Stimulated activated CD4-positive, alpha-beta T cell treated with anti-CD3 and anti-CD28 coated beads, Interleukin-1b, Interleukin-23, amount 100 ng/mL, for 1 hour (primary cell): ENCODE measurements at places on chromosomes 3 and 15.

DNA sequence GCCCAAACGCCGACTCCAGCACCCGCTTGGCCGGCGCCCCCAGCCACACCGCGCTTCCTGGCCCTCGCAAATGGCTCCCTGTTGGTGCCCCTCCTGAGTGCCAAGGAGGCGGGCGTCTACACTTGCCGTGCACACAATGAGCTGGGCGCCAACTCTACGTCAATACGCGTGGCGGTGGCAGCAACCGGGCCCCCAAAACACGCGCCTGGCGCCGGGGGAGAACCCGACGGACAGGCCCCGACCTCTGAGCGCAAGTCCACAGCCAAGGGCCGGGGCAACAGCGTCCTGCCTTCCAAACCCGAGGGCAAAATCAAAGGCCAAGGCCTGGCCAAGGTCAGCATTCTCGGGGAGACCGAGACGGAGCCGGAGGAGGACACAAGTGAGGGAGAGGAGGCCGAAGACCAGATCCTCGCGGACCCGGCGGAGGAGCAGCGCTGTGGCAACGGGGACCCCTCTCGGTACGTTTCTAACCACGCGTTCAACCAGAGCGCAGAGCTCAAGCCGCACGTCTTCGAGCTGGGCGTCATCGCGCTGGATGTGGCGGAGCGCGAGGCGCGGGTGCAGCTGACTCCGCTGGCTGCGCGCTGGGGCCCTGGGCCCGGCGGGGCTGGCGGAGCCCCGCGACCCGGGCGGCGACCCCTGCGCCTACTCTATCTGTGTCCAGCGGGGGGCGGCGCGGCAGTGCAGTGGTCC lies 3.5 kb downstream of the ISLR2 start:
- no peak for DNase-seq

DNA sequence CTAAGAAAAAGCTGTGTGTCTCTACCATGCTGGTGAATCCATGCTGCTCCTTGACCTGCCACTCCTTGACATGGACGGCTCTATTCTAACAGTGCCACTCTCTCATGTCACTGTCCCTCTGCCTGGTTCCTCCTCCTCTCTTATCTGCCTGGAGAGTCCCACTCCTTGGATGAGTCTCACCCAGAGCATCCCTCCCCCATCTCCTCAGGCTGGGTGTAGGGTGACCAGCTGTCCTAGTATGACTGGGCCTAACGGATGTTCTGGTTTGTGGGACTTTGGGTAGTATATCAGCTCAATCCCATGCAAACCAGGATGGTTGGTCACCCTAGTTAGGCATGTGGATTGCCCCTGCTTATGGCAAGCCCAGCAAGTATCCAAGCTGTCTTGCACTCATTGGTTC lies 54.3 kb downstream of the LIPC start:
- DNase-seq: no peak

DNA sequence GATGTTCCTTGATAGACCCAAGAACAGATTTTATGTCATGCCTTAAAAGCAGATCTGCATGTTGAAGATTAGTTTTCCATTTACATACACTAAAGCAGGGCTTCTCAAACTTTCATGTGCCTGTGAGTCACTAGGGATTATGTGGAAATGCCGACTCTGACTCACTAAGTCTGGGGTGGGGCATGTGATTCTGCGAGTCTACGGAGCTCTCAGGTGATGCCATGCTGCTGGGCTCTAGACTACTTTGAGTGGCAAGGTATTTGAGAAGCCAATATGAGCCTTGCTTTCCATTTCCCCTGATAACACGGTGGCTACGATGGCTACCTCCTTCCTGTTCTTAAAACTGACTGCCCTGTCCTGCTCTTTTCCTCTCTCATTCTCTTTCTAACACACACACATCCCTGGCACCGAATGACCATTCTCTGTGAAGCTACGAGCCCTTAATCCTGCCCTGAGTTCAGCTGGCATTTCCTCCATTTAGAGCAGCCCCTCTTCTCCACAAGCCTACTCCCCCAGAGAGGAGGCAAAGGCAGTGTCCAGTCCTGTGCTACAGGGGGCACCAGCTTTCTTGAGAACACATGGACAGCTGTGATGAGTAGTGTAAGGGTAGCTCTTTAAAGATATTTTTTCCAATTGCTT lies 39.7 kb upstream of the PYGO1 start:
- no peak for DNase-seq

GRCh38 chr3:10389995-10390394 lies 69.1 kb upstream of the SEC13 start:
- DNase-seq: no peak

DNA sequence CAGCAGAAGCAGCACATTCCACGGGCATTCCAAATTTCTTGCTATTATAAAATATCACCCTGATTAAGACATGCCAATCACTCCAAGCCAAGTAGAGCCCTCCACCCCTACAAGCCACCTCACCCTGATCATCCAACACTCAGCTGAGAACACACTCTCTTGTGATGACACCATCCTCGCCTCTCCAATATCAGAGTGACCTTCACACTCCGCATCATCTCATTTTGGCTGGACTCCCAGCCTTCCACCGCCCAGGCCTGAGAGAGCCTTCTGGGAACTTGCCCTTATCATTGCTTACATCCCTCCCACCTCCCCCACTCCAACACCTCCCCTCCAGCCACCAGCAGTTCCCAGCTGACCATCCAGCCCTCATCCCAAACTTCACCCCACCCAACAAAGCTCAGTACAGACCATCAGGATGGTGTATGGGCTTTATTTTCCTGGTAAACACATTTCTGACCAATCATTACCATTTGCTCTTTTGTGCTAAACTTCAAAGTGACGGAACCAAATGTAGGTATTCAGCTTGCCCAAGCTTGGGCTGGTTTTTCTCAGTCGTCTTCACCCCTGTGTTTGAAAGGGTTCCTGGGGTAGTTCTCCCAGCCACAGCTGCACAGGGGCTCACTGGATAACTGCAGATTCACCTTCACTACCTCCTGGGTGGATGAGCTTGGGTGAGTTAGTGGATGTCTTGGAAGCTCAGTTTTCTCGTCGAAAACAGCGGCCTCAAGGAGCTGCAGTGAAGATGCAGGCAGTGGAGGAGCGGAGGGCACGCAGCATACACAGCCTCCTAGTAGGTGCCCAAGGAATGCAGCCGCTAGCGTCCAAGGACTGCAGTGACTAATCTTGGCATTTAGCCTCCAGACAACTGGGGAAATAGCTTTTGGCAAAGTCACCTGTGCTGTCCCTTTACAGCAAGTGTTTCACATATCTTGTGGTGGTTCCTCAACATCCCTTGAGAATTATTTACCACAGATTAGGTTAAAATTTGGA lies 115.1 kb downstream of the LIPC start:
- no peak for DNase-seq

- DNase-seq: no peak
Measured at GRCh38 chr15:74977599-74977998, 17.8 kb upstream of the SCAMP5 start.

DNA sequence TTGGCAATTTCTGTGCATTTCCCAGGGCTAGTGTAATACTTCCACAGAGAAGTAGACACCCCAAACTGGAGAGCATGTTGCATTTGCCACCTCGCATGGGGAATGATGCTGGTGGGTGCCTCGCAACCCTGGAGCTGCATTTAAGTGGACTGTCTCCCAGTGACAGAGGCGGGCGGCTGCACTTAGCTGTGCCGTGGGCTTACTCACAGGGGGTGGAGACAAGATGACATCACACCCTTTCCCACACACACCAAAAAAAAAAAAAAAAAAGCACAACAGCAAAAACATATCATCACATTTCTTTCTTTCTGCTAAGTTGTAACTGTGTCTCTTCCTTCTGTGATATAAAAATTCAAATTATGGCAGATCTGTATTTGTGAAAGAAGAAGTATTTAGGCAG lies at the start of gene ABI3BP:
TSS of gene ABI3BP (minus strand) at position 113 of the 400 bp plus-strand sequence. CDS start at position 76, 37 bp downstream.
- DNase-seq: no peak

DNA sequence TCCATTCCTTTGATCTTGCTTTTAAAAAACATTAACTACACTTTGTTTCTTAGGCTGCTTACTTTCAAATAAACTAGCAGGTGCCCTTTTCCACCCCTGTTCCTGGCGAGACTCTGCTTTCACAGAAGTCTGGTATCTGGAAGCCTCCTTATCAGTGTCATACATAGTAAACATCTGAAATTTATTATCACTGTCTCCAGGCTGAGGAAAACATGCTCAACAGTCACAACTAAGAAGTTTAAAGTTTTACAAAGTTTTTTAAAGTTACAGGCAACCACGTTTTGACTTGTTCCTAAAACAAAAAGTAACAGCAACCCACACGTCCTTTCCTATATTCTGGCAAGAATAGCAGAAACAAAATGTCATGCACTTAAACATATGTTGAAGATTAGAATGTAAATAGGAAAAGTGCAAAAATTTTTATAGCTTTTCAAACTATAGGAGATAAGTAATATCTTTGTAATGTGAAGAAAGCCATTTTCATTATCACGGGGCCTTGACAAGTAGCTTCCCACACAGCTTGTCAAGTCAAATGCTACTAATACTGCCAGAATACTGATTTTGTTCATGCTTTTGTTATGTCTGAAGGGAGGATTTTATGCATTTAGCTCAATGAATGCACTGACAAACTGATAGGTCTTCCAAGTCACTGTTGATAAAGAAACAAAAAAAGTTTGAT lies 275.2 kb upstream of the KCNMB2 start:
- no peak for DNase-seq

- DNase-seq: peak; percentile 15
Measured at GRCh38 chr15:31458596-31459399, 132.2 kb downstream of the KLF13 start.

- DNase-seq: no peak
Measured at GRCh38 chr3:127792541-127793292, 29.6 kb downstream of the MGLL start.

DNA sequence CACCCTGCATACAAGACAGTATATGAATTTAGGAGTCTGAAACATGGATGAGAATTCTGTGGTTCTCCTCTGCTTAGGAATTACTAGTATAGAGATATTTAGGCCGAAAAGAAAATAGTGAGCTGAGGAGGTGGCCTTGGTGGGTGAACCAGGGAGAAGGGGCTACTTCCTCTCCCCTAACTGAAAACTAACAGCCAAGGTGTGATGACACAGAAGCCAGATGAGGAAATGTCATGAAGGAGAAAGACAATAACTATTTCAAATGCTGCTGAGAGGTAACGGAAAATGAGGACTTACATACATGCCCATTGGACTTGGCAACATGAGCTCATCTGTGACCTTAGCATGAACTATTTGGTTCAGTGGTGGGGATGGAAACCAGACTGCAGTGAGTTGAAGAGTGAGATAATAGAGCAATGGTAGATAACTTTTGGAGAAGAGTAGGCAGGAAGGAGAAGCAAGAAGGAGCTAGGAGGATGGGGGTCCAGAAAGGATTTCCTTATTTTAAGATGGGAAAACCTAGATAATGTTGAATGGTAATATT lies 114.4 kb upstream of the TSPAN3 start:
- no peak for DNase-seq

GRCh38 chr3:133211449-133211848 lies 173.3 kb downstream of the TMEM108 start:
- no peak for DNase-seq

DNA sequence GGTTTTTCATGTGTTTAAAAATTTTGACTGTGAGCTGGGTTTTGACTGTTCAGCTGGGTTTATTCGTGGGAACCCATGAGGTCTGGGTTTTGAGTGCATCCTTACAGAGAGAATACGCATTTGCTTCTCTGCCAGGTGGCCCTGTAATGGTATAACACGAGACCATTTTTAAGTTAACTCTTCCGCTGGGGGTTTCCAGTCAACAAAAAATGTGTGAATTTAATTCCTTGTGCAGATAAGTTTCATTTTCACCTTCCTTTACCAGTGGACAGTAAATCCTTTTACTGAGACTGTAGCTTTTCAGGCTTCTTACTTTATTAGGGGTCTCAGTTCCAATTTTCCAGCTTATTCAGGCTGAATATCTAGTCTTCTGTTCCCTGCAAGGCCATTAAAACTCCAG lies 149.6 kb downstream of the OPA1 start:
- DNase-seq: no peak

GRCh38 chr3:11478167-11478566 lies 165.5 kb downstream of the VGLL4 start:
- DNase-seq: no peak

DNA sequence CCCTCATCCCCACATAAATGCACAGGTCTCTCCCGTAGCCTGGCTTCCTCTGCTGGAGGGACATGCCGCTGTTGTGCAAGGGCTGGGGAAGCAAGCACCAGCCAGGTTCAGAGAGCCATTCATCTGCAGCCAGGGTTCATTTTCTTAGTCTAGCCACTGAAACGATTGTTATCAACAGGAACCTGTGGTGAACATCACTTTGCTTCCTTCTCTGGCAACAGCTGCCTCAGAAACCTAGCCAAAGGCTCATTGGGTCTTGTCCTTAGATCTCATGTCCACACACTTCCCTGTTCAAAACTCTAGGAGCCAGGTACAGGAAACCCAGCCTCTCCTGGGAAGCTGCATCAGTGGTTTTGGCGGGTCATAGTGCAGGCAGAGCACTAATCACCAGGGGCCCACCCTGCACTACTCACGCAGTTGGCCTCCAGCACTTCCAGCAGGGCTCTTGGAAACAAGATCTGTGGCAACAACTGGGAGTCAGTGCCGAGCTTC lies 47.0 kb downstream of the OXNAD1 start:
- no peak for DNase-seq

GRCh38 chr3:147159141-147159540 lies 247.2 kb downstream of the ZIC4 start:
- no peak for DNase-seq

- no peak for DNase-seq
Measured at GRCh38 chr3:37519661-37520060, 342.0 kb upstream of the CTDSPL start.

GRCh38 chr3:150806185-150806835 lies 43.3 kb upstream of the SIAH2 start:
- DNase-seq: no peak

DNA sequence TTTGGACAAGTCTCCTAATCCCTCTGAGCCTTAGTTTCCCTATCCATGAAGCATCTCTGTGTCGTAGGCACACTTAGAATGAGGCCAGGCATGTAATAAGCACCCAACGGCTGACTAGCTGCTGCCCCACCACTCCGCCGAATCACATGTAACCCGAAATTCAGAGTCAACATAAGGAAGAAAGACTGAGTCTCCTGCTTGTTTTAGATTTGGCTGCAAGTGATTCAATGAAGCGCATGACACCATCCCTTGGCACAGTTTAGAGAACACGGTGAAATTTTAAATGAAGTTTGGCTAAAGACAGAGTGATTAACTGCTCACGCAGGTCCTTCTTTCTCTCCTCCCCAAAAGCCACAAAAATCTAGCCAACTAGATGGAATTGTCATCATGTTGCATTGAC lies 279.2 kb downstream of the TLE3 start:
- DNase-seq: no peak

- no peak for DNase-seq
Measured at GRCh38 chr3:185460309-185460708, 38.5 kb downstream of the TMEM41A start.

- no peak for DNase-seq
Measured at GRCh38 chr15:40053831-40054604, 15.0 kb upstream of the SRP14 start.

DNA sequence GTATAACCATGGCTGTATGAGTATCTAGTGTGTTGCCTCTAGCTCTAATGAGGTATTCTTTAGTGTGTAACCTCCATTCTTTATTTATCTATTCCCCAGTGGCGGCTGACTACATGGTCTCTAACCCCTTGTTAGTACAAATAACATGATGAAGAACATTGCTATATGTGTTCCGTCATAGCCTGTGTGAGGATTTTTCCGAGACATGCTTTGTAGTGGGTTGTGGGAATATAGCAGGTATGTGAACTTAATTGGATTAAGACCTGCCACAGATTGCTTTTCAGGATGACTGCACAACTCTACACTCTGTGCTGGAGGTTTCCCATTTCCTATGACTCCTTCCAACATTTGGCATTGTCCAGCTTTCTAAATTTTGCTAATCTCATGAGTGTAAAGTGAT lies 563.4 kb downstream of the ROBO1 start:
- DNase-seq: no peak
